Sigmoid colon (tissue), 7 donors: ENCODE measurements at places on chromosomes 16 and 17. TPM values are rescaled to one million over a fixed set of nuclear protein-coding genes. Genes with fewer than 3 reads are reported as not detected.

The KRT34 gene
- total RNA-seq: not detected

The TM4SF5 gene
- total RNA-seq: not detected

The TEN1 gene
- 9.3 TPM for total RNA-seq

The NOMO2 gene
- 56.8 TPM for total RNA-seq

The WNT3 gene
- total RNA-seq: 0.49 TPM

The ELMO3 gene
- 0.82 TPM for total RNA-seq

The NCOR1 gene
- 111 TPM for total RNA-seq

The CCL13 gene
- not detected for total RNA-seq

The TLCD2 gene
- 2.6 TPM for total RNA-seq

The DPEP2 gene
- total RNA-seq: 3.8 TPM

The FAM83G gene
- total RNA-seq: 2.9 TPM
